Naive thymus-derived CD4-positive, alpha-beta T cell (primary cell): ENCODE measurements at places on chromosomes 11 and 22. TPM values are rescaled to one million over a fixed set of nuclear protein-coding genes. Genes with fewer than 3 reads are reported as not detected.
A peak's percentile ranks its signal among the peaks of the same experiment; 100 is the strongest.

MPZL2 gene
- total RNA-seq = 1.6 TPM

DNA sequence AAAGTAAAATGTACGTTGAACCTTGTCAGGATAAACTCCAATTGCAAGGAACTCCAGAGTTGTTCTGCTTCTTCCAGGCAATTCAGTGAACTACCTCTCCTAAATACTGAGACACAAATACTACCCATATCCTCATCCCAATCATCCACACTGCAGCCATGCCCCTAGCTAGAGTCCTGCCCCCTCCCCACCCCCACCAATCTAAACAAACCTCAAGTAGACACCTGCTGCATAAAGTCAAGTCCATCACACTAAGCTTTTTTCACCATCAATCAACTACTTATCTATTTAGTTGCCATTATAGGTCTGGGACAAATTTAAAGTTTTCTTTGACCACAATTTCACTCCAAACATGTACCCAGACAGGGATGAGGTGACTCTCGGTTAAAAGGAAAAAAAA, 93.2 kb upstream of the APOA1 start:
- DNase-seq = no peak

- no peak for DNase-seq
Measured at GRCh38 chr11:10918275-10918674, 60.4 kb upstream of the ZBED5 start.

DNA sequence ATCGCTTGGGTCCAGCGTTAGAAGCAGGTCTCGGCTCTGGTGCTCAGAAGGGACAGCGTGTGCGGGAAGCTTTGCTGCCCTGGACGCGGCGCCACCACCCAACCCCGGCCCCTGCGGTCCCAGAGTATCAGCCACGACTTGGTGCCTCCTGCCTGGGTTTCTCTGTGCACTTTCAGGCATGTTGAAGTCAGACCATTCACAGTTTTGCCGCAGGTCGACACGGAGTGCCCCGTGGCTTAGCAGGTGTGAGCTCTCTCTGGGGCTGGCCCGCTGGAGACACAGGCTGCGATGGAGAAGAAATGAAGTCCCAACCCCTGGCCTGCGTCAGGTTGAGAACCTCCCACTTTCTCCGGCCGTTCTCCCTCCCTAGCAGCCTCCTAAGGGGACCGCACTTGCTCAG, 494.5 kb downstream of the BRD1 start:
- no peak for DNase-seq

GRCh38 chr11:2306877-2307500, 5.2 kb downstream of the TSPAN32 start:
- no peak for DNase-seq

DNA sequence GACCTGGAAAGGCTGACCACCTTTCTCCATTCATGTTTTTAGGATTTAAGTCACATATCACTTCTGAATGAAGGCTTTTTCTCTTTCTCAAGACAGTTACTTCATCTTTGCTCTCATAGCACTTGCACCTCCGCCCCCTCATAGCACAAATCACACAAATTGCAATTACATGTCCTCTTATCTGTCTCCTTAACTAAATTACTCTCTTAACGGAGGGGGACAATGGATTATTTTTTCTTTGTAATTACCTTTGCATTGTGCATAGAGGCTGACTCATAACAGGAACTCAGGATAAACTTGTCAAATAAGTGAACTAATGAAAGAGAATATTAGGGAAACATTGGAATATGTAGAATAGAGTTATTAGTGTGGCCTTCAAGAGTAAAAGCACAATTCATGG, 94.7 kb downstream of the MUC15 start:
- no peak for DNase-seq

DNA sequence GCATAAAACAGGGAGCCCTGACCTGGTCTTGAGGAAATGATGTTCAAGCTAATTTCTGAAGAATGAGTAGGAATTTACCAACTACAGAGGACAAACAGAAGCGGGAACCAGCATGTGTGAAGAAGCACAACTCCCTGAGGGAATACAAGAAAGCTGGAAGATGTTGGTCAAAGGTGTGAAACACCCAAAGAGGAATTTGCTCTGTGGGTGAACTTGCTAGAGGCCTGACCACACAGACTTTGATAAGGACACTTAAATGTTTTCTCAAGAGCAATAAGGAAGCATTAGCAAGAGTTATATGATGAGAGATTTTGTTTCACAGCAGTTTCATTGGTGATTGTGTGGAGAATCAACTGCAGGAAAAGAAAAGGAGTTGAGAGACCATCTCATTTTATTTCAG, 17.6 kb downstream of the SLC5A12 start:
- no peak for DNase-seq

- DNase-seq = no peak
Measured at GRCh38 chr11:119378851-119379465, 2.5 kb downstream of the USP2 start.

DNA sequence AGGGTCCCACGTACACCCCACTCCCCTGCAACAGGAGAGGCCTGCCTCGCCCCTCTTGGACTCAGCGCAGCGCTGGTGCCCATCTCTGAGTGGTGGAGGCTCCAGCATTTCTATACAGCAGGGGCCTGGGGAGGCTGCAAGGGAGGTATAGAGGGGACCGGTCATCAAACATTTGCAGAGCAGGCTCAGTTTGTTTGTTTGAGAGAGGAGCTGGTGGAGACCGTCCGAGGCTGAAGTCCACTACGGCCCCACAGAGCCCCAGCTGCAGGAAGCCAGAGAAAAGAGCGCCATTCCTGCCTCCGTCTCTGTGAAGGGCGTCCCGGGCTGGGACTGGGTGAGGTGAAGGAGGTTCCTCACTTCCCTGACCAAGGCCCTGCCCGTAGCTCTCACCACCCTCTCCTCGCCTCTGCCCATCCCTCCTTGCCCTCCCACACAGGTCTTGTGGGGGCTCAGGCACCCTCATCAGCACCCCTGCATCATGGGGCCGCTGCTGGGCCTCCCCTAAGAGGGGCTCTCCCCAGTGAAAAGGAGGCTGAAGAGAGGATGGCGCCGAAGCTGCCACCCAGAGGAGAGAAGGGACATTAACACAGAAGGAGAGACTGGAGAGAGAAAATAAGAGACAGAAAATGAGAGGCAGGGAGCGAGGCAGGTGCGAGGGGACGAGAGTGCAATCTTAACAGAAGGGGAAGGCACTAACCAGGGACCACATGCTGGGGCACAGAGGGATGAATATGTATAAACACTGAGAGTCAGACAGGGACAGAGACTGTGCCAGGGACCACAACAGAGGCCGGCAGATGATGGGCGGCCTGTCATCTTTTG, 24.5 kb downstream of the RPUSD4 start:
- DNase-seq = no peak

- peak; percentile 55 for DNase-seq
Measured at GRCh38 chr11:18243783-18244362, 4.6 kb downstream of the SAA2 start.

GRCh38 chr11:76321820-76322524, 59.0 kb downstream of the THAP12 start:
- DNase-seq = no peak

PAMR1 gene
- total RNA-seq = not detected

DNA sequence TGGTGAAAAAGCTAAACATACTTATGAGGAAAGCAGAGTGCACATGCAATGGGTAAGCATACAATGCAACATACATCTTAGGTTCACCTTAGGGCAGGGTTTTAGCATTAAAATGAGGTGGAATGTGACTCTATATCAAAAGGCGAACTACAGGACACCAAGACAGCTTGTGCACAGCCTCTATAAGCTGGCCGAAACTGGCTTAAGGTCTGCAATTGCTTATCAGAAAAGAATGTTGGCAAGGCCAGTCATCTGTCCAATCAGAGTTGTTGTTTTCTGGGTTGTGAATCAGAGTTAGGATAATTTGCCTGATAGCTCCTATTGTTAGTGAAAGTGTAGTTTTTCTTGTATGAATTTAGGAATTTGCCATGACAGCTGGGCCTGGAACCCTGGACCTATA, 76.5 kb downstream of the LRRC4C start:
- DNase-seq = no peak

DNA sequence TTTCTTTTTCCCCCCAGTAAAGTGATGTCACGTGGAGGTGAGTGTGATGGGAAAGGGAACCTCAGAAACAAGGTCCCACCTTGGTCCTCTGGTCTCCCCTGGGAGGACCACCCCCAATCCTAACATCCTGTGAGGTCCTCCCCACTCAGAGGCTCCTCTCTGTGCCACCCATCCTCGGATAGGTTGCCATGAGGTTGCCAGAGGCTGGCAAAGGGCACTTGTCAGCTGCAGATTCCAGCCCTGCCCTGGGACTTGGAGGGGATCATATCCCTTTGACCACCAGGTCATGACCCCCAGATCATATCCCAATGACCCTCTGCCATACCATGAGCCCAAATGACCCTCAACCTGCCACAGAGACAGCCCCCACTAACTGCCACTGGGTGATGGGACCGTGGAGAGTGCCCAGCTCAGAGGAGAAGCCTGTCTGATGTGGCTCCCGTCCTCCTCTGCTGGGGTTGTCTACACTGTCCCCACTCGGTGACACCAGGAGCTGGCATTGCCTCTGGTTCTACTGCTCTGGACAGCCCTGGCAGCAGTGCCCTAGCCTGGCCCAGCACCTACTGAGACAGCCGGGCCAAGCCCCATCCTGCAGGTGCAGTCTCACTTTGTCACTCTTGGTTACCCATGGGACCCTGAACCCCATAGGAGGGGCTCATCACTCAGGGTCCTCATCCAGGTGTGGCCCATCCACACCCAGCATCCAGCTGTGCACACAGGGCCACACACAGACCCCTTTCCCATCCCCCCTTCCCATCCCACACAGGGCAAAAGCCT, 90.2 kb upstream of the KCNQ1OT1 start:
- no peak for DNase-seq

TLCD5 gene
- total RNA-seq = 0.17 TPM

MRGPRX4 gene
- not detected for total RNA-seq

HEPN1 gene
- not detected for total RNA-seq

DNA sequence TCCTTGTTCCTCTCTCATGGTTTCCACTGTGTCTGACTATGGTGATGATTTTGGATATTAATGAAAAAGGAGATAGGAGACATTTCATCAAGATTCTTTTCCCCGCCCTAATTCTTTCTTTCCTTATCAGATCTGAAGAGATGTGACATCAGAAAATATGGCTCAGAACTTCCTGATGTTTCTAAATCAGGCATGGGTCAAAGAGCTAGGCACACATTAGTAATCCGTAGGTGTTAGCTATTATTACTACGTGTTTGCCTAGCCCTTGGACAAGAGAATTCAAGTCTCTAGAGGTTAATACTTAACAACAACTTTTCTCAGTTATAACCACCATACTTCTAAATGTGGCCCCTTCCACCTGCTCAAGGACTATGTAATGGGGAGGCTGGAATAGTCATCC, 5.8 kb downstream of the JOSD1 start:
- no peak for DNase-seq

LRRC55 gene
- not detected for total RNA-seq

EFCAB6 gene
- 1.4 TPM for total RNA-seq

DNA sequence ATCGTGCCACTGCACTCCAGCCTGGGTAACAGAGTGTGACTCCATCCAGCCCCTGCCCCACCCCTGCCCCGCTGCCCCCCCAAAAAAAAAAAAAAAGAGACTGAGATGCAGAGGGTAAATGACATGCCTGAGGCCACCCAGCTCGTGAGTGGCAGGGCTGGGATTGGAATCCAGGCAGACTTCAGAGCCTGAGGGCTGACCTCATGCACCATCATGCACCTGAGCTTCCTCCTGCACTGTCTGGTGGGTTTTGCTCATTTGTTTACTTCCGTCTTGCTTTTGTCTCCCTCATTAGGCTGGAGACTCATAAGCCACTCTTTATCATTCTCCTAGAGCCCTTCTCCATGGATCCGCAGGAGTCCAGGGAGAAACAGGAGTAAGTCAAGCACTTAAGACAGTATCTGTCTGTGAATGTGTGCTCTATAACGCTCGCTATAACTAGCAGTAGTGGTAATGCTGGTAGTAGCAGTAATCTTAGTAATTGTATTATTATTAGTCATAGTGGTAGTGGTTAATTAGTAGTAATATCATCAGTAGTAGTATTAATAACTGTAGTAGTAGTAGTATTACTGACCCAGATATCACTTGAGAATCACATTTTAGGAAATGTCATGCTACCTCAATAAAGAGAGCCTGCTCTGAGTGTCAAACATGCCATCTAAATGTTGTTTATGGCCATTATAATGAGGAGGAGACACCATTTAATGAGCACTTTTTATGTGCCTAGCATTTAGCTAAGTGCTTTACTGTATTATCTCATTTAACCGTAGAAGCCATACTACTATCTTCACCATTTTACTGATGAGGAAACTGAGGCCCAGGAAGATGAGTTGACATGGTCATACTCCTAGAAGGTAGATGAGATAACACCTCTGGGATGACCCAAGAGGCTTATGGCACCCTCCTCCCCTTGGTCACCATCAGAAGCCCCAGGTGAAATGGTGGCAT, 85.0 kb downstream of the NAT10 start:
- no peak for DNase-seq
